Stimulated activated naive CD4-positive, alpha-beta T cell (primary cell): ENCODE measurements at places on chromosomes 3 and 15.

GRCh38 chr15:92954578-92954977 lies 54.5 kb downstream of the CHD2 start:
- no peak for DNase-seq

DNA sequence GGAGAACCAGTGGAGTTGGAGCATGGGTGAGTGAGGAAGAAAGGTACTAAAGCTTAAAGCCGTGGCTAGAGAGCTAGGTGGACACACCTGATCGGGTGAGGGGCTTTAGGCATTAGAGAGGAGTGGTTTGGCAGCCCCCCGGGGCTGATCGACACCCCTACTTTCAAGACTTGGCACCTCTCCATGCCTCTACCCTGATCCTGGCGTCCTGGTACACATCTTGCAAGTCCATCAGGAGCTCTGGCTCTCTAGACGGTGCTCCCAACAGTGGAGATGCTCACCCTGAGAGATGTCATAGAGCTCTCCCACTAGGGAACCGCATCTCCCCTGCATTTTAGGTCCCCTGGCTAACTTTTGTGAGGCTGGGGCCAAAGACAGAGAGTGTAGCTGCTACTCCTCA lies 98.1 kb downstream of the XXYLT1 start:
- no peak for DNase-seq

DNA sequence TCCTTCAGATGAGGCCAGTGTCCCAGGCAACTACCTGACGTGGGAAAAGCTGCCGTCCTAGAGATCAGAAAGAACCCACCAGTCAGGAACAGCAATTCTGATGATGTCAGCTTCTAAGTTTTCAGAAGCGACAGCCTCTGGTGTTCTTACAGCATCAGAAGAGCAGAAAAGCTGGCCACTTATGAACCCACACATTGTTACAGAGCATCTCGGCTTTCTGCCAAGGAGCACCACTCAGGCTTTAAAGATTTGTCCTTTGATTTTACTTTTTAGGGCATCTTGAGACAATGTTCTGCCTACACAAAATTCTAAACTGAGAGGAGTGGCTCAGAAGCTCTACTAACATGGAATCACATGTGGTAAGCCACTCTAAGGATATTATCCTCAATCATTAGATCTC lies 49.7 kb upstream of the BOC start:
- DNase-seq, result no peak

DNA sequence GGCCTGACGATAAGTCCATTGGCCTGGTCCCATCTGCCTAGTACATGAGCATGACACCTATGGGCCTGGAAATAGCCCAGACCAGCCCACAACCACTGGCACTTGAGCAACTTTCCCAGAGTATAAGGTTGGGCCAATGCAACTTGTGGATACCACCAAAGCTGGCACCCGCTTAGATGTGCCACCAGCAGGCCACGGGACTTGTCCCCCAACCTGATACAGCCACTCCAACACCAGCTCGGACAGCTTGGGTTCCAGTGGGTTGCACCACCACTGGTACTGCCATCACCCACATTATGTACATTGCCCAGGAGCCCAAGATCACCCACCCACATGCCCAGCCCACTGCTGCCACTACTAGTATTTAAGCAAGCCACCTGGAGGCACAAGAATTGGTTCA lies 381.2 kb downstream of the GBE1 start:
- no peak for DNase-seq

DNA sequence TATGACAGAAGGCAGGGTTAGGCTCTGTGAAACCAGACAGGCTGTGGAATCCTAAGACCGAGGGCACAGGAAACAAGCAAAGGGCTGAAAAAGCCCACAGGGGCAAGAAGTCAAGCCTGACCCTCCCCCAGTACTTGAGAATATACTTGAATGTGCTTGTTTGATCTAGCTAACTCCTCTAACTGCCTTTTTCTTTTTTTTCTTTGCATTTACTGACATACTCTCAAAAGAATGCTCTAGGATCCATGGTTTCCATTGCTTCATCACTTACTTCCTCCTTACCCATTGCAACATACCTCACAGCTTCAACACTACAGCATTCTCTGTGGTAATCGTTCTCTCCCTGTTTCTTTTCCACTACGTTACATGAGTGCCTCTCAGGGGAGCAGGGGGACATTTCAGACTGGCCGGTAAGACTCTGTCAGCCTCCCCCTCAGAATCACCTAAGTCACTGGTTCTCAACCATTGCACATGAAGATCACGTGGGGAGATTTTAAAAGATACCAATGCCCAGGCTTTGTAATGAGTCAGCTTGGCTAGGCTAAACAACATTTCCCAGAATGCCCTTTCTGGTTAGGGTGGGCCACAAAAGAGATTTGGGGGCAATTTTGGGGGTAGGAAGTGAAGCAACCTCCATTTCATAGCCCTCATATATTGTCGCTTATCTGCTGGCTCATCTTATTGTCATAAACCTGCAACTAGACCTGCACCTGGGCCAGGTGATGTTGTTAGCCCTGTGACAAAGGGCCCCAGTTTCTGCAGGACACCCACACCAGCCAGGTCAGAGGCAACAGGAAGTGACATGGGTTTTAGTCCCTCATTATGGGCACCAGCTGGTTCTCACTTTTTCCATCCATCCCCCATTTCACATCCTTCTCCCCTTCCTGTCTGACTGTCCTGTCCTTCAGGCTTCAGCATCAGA lies 24.6 kb upstream of the RSL24D1 start:
- DNase-seq, result no peak

DNA sequence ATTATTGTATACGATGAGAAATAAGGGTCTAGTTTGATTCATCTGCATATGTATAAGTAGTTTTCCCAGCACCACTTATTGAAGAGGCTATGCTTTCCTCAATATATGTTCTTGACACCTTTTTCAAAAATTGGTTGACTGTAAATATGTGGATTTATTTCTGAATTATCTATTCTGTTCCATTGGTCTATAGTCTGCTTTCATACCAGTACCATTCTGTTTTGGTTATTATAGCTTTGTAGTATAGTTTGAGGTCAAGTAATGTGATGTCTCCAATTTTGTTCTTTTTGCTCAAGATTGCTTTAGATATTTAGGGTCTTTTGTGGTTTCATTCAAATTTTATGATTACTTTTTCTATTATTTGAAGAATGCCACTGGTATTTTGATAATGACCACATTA lies 103.8 kb upstream of the LIPC start:
- DNase-seq, result no peak

GRCh38 chr15:97903971-97904572 lies 56.4 kb upstream of the ARRDC4 start:
- no peak for DNase-seq

DNA sequence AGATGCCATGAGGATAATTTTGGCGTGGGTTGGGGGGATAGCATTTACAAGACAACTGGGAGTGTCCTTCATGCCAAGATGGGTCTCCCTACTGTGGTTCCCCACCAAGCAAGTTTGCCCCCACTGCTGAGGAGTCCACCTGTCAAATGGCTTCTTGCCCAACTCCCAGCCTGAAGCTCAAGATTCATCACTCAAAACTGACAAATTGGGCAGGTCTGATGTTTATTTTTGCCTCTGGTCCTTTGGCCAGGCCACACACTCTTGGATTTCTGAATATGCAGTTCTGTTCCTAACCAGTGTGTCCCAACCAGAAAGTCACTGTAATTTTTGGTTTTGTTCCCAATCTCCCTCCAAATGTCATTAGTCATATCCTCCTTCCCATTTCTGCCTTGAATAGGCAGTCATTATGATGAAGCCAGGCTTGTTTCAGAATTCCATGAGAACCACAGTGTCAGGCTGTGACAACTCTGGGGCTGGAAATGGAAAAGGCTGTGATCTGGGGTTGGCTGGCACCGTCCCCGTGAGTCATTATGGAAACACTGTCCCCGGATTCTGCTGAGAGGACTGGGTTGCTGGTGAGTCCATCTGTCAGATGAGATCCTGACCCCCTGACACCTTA lies 29.3 kb upstream of the MEF2A start:
- no peak for DNase-seq

DNA sequence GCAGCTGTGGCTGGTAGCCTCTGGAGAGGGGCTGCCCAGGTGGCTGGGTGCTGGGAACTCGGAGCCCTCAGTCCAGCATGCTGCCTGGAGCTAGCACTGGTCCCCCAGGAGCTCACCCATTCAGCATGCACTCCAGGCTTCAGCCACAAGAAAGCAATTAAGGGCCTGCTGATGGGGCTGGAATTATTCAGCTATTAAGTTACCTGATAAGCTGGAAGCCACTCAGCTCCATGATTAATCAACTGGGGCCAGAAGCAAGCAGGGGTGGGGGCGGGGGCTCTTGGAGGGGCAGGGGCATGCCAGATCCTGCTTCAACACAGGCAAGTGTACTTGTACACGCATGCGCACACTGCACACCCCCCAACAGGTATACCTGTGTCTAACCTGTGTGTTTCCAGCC lies 22.1 kb upstream of the TMEM115 start:
- no peak for DNase-seq

- no peak for DNase-seq
These were observed 166.9 kb upstream of the TMC3 start for GRCh38 chr15:81540909-81541308.

DNA sequence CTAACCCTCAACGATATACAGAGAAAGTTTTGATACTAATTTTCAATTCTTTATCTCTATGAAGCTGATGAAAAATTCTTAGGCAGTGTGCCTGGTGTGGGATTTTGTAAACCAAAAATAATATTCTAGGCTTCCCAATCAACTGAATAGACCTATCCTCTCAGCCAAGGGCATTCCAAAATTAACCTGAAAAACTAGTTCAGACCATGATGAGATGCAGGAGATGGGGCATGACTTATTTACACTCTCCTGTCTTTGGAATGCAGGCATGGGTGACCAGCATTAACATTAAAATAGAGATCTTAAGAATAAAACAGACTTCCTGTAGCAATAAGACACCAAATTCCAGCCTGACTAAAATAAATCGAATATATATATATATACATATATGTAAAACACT lies 7.8 kb upstream of the LPCAT4 start:
- no peak for DNase-seq

DNA sequence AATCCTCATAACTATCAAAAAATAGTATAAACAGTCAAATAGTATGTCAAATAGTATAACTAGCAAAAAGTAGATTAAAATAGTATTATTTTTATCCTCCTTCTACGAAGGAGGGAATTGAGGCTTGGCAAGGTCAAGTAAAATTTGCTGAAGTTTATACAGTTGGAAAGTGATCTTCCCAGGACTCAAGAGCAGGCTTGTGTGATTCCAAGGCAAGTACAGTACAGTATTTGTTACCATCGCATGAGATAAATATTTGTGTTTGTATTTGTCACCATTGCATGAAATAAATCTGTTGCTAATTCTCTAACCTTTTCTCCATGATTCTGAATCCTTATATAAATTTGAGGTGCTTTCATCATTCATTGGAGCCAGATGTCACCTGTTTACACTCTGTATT lies 28.9 kb downstream of the SH3GL3 start:
- no peak for DNase-seq

DNA sequence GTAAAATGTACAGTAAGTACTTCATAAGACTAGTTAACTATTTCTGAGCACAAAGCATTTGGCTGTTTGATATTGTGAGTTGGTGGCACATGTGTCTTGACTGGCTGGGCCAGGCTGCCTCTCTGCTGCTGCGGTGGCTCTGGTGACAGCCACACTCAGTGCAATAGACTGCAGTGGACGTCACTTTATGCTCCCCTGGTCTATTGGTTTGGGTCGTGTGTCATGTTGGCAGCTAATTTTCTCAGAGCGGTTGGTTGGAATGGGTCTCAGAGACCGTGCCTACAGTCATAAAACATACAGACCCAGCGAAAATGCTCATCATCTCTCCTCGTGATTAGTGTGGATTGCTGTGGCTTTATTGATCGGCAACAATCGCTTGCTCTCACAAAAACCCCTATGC lies 71.3 kb downstream of the SV2B start:
- DNase-seq, result no peak

DNA sequence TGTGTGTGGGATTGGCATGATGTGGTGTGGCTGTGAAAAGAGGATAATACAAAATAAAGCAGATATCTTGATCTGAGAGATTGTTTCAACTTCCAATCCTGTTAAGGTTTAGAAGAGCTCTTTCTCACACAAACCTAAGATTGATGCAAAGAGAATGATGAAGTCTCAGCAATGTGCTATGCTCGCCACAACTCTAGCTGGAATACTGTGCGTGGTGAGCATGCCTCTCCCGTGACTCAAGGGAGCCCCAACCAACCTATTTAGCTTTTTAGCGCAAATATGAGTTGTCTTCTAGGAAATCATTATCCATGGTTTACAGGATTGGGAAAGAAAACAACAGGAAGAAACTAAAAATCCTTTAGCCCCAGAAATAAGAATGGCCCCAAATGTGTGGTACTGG lies 28.5 kb downstream of the BTLA start:
- no peak for DNase-seq

DNA sequence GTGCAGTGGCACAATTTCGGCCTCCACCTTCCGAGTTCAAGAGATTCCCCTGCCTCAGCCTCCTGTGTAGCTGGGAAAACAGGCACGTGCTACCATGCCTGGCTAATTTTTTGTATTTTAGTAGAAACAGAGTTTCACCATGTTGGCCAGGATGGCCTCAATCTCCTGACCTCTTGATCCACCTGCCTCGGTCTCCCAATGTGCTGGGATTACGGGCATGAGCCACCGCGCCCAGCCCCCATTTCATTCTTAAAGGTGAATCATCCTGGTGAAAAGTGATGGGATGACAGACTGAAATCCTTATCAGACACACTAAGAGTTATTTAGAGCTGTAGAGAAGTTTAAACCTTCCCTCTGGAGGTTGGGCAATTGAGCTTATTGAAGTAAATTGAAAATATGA lies 24.1 kb upstream of the SERPINI2 start:
- DNase-seq, result no peak

GRCh38 chr3:130894986-130895280 lies 1.0 kb downstream of the ATP2C1 start:
- DNase-seq, result no peak

DNA sequence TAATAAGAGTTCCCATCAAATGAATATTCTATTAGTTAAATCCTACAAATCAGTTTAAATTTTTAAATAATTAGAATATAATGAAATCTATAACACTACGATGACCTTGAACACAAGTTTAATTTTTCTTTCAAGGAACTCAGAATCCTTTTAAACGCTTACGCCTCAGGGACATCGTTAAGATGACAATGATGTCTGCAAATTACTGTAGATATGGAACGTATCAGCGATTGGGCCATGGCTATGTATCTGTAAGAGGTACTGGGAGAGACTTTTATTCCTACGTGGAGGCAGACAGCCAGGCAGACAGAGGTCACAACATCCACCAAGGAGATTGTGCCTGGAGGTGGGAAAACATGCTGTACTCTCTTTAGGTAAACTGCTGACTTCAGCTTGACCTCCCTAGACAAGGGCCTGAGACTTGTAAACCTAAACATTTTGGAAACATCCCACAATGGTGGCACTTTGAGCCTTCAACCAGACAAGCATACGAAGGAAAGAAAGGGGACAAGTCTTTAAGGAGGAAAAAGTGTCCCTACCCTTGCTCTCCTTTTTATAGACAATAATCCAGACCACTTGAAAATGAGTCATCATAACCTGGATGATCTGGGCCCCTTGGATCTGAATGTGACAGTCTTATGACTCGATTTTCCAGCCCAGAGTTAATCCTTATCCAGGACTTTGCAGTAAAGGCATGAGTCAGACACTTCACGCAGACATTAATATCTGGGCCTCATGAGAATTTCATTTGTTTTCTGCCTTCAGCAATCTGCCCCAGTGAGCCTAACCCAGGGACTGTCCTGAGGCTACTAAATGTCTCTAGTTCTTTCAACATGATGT lies 6.8 kb upstream of the LDHAL6B start:
- DNase-seq, result no peak
